ENCODE measurements at places on chromosomes 16 and 17.

- peak; percentile 81 for DNase-seq
Measured at GRCh38 chr17:8220783-8221662, 10.6 kb upstream of the AURKB start.

GRCh38 chr16:53412549-53412948 lies 21.7 kb upstream of the RBL2 start:
- DNase-seq: no peak

DNA sequence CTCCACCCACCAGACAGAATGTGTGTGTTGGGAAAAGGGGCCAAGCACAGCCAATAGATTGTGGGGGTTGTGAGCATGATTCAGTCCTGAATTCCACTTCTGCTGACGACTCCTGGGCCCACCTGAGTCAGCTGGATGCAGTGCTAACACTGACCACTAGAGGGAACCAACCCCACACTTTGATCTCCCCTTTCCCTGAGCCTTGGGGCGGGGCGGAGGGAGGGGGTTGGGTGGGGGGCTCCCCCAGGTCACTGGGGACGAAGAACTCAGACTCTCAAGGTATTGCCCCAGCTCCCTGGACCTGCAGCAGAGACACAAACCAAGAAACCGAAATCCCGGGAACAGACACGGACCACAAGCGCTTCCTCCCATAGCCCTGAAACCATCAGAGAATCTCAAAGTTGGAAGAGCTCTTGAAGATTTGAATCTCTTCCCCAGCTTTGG lies 621 bp upstream of the CSHL1 start:
- DNase-seq: no peak

- no peak for DNase-seq
Measured at GRCh38 chr17:55911186-55911585, 160.3 kb downstream of the PCTP start.

- no peak for DNase-seq
Measured at GRCh38 chr16:75089486-75090202, 26.9 kb downstream of the LDHD start.

DNA sequence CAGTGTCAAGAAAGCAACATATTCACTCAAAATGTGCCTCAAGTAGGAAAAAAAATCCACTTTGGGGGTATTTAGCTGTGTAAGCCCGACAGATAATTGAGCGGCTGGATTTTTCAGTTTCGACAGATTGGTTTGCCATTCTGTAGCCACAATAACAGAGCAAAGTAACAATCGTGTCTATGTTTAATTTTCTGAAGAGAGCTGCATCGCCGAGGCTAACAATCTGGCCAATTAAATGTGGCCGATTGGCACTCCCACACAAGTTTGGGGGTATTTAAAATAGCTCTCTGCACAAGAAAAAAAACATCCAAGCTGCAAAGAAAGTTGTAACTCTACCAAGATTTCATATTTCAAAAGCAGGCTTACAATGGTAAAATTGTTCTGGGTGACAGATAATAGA lies 99.7 kb upstream of the CDH13 start:
- no peak for DNase-seq

DNA sequence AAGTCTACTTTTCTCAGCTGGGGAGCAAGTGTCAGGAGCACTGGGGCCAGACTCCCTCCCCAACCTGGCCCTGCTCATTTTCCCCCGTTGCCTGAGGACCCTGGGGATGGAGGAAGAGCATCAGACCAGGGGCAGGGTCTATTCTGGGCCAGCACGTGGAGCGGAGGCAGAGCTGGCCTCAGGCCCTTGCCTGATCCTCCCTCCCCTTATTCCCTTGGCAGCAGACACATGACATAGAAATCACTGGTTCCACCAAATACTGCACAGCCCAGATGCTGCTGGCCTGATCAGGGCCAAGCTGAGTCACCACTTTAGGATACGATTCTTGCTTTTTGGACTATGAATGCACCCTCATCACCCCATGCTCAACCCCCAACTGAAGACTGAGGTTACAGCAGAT lies 15.8 kb upstream of the AGRP start:
- peak; percentile 64 for DNase-seq

DNA sequence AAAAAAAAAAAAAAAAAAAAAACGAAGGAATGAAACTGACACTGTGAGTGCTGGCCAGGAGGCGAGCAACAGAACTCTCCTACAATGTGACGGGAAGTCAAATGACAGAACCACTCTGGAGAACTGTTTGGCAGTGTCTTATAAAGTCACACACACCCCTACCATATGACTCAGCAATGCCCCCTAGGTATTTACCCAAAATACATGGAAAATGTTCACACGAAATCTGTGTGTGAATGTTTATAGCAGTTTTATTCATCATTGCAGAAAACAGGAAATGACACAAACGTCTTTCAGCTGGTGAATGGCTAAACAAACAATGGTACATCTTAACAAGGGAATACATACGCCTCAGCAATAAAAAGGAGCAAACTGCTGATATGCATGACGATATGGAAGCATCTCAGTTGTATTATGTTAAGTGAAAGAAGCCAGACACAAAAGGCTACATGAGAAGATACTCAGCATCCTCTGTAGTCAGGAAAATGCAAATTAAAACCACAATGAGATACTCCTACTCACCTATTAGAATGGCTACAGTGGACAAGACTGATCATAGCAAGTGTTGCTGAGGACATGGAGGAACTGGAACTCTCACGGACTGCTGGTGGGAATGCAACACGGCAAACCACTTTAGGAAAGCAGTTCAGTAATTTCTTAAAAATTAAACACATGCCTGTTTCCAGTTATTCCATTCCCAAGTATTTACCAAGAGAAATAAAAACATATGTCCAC lies 74.7 kb downstream of the TBC1D16 start:
- DNase-seq: peak; percentile 18

GRCh38 chr16:30065943-30066760 lies 592 bp downstream of the ALDOA start:
- DNase-seq: peak; percentile 74

DNA sequence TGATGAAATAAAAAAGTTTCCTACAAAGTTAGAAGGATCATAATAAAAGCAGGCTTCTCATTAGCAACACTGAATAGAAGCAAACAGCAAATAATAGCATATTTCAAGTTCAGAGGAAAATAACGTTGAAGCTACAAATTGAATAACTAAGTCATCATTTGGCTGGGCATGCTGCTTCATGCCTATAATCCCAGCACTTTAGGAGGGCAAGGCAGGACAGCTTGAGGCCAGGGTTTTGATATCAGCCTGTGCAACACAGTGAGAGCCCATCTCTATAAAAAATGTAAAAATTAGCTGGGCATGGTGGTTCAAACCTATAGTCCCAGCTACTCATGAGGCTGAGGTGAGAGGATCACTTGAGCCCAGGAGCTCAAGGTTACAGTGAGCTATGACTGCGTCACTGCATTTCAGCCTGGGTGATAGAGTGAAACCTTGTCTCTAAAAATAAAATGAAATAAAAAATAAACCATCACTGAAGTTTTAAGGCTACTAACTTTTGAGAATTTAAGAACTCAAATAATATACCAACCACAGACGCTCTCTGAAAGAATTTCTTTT lies 25.5 kb downstream of the NCOR1 start:
- DNase-seq: no peak

DNA sequence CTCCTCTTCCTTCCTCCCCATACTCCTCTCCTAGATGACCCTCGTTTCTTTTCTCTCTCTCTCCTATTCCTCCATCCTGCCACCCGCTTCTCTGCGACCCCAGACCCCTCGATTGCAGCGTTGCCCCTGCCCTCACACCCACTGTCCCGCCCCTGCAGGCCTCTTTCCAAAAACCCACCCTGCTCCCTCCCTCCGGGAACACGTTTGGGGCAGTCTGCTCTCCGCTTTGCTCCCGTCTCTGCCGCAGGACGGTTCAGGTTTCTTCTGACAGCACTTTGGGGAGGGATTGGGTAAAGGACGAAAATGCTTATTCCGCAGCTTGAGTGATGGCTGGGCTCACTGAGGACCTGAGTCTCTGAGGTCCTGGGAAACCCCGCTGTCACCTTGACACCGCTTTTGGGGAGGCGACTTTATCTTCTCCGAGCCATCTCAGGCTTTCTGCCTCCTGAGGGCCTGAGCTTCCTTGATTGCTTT lies 690 bp downstream of the NDE1 start:
- DNase-seq: peak; percentile 12

DNA sequence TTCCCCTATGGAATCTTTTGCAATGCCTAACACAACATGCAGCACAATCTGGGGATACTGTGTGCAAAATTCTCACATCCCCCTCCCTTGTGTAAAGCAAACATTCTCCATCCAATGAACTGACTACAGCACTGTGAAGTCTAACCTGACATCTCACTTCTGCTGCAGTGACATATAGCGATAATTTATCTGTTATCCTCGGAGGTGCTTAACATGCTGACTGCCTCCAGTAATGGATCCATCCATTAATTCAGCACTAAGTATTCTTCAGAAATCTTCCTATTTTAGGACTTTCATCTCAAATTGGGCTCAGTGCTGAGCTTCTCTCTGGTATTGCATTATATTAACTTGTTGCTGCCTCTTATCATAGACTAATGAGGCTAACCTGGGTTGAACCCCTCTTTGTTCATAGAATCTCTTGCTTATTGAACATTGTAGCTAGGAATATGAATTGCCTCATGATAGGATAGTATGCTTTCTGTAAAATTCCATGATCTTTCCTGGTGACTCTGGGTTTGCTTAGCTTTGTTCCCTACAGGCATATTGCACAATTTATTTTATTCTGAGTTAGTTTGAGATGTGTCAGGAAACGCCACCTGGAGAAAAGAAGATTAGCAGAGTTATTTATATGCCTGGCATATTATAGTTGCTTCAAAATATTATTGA lies 187.9 kb downstream of the CNTNAP4 start:
- no peak for DNase-seq

DNA sequence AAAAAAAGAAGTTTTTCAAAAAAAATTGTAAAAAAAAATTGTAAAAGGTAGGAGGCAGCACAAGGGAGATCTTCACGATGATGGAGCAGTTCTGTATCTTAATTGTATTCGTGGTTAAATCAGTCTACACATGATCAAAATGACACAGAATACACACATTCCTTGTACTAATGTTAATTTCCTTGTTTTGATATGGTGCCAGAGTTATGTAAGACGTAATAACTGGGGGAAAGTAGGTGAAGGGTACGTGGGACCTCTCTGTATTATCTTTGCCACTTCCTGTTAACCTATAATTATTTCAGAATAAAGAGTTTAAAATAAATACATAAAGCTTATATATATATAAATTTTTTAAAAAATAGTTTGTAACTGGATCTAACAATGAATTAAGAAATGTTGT lies 36.8 kb downstream of the HELZ start:
- DNase-seq: no peak

- no peak for DNase-seq
Measured at GRCh38 chr17:79659376-79659775, 48.5 kb upstream of the RBFOX3 start.

GRCh38 chr16:85403693-85404092 lies 209.4 kb upstream of the GSE1 start:
- no peak for DNase-seq

GRCh38 chr16:17308186-17308585 lies 162.6 kb downstream of the XYLT1 start:
- DNase-seq: no peak

GRCh38 chr17:37405955-37406634 lies 541 bp downstream of the ACACA start:
- no peak for DNase-seq

DNA sequence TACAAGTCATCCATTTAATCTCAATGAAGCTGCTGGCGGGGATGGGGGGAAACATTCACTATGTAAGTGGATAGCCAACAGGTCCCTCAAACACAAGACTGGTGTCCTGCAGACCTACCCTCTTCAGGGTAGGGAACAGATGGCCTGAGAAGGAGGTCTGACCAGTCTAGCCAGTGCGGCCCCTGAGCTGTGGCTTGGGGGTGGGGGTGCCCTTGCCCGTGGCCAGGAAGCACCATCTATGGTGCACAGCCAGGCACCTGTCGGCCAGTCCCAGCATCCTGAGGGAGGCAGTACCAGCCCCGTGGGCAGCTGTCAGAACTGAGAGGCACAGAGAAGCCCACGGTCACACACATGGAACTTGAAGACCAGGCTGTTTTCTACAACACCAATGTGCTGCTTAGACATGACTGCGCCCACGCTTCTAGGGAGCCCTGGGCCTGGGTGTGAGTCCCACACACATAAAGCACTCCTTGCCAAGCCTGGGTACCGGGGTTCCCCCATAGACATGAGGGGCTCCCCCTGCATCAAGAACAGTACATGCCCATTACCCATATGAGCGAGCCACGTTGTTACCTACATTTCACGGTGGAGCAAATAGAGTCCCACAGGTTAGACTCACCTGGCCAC lies 40.9 kb downstream of the RMI2 start:
- no peak for DNase-seq

All from HCEC 1CT (cell line).